ENCODE measurements at places on chromosomes 5 and 9.

GRCh38 chr5:9194509-9194908 is 351.4 kb downstream of the SEMA5A start:
- peak; percentile 40 for DNase-seq

DNA sequence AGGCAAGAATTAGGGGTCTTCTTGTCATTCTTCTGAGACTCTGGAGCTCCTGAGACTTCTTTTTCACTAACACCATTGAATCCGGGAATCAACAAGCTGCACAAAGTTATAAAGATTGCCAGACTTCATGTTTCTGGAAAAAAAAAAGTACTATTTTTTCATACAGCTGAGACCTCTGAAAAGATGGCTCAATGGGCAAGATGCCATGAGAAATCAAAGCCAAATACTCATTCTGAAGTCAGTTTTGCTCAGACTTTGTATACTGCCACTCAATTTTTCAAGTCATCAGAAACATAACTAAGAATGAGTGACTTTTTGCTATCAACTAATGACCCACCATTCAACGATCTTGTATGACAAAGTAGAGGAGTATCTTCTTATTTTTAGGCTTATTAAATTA is 512.0 kb downstream of the RAB3C start:
- no peak for DNase-seq

DNA sequence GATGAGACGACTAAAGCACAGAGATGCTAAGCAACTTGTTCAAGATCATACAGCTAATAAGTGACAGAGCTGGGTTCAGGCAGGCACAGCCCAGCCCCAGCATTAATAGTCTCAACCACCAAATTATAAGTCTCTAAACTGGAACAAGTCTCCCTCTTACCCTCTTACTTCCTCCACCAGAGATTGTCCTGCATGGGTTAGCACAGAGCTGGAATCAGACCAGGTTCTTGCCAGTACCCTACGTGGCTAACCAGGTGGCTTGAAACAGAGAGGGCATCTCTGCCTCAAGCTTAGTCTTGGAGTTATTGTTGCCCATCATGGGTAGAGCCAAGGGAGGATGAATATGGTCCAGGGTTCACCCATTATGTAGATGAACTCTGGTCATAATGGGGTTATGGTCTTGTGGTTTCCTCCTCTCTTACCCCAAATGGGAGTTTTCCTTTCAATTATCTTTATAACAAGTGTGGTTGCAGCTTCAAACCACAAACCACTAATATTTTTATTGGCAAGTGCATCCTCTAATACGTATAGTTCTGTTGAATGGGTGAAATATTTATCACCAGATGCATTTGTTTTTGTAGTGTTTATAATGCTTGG is 8.3 kb upstream of the XPA start:
- peak; percentile 31 for DNase-seq

GRCh38 chr9:88590558-88591146 is 55.7 kb downstream of the NXNL2 start:
- no peak for DNase-seq

GRCh38 chr5:136621743-136622142 is 256.4 kb upstream of the TRPC7 start:
- no peak for DNase-seq

GRCh38 chr5:179111267-179112207 is 51.4 kb downstream of the ZNF354C start:
- DNase-seq = no peak

DNA sequence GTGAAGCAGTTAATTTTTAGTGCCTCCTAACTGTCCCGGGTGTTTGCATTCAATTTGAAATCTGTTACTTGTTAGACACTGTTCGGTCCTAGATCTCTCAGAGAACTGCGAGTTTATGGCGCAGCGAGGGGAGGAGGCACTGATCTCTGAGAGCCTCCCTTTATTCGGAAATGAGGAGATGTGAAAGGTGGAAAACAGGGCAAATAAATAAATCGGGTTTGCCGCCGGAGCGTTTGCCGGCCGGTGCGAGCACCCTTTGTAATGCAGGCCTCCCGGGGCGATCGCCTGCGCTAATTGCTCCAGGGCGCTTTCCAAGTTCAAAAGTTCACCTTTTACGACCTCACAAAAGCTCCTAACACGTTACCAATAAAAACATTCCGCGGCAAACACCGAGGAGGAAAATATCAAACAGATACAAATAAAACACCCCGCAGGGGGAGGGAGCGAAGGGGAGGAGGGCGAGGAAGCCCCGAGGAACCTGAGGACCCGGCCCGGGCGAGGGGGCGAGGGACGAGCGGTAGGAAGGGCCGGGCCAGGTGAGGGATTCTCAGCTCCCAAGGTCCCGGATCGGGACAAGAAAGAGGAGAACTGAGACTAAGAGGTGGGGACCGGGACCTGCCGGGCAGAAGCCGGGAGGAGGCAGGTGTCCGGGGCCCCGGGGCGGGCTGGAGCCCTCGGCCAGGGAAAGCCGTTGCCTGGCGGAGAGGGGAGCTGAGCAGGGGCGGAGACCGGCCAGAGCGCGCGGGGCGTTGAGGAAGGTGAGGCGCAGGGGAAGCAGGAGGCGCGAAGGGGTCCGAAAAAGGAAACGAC is 1.4 kb downstream of the NR6A1 start:
- DNase-seq = no peak

- DNase-seq = no peak
These were observed 161.8 kb upstream of the IRX2 start for GRCh38 chr5:2913281-2913680.

- no peak for DNase-seq
These were observed 4.1 kb downstream of the SLC23A1 start for GRCh38 chr5:139378941-139379361.

- DNase-seq = peak; percentile 50
These were observed 299.2 kb downstream of the SPOCK1 start for GRCh38 chr5:137199966-137200365.

DNA sequence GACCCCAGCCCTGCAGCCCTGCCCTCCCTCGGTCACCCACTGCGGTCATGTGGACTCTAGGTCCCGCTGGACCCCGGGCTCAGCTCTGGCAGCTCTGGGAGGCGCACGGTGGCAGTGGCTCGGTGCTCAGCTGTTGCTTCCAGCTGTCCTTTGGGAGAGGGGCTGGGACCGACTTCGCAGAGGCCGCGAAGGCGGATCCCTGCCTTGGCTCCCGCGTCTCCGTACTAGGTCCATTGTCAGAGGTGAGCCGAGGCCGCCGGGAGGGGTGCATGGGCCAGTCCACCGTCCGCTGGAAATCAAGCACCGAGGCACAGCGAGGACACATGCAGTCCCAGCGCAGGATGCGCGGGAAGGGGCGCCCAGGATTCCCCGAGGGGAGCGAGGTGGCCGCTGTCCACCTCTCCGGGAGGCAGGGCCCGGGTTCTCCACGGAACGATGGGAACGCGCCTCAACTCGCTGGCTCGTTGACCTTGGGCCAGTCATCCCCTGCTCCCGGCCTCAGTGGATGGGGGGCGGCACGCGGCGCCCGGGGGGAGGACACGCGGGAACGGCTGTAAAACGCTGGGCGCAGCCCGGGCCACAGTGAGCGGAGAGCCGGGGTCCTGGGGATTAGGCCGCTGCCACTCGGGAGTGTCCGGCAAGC is 732 bp downstream of the GBGT1 start:
- DNase-seq = no peak

DNA sequence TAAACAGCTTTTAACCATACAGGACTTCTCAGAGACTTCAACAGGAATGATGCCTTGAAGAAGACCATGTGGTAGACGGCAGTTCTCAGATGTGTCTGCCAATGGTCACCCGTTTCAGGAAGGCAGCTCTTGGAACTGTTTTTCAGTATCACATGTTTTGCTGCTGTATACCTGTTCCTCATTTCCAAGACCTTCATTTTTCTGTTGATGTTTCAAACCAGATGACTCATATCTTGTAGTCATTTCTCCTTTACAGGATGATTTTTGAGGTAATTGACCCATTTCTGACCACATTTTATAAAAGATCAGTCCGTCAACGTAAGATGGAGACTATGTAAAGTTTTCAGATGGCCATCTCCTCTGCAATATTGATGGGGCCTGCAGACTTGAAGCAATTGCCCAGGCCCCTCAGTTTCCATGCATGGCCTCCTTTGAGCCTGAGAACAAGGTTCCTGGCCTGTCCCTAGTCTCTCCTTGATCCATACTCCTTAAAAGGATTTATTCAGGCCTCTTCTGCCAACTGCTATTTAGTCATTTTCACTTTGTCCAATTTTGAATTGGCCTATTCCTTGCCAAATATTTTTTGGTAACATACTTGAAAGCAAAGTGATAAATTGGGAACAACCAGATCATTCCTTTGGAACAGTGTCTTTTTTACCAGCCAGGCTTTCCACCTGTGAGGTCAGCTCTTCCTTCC is 128.6 kb downstream of the PDZD2 start:
- DNase-seq = no peak

GRCh38 chr5:5782402-5782801 is 359.9 kb downstream of the ICE1 start:
- DNase-seq = no peak

DNA sequence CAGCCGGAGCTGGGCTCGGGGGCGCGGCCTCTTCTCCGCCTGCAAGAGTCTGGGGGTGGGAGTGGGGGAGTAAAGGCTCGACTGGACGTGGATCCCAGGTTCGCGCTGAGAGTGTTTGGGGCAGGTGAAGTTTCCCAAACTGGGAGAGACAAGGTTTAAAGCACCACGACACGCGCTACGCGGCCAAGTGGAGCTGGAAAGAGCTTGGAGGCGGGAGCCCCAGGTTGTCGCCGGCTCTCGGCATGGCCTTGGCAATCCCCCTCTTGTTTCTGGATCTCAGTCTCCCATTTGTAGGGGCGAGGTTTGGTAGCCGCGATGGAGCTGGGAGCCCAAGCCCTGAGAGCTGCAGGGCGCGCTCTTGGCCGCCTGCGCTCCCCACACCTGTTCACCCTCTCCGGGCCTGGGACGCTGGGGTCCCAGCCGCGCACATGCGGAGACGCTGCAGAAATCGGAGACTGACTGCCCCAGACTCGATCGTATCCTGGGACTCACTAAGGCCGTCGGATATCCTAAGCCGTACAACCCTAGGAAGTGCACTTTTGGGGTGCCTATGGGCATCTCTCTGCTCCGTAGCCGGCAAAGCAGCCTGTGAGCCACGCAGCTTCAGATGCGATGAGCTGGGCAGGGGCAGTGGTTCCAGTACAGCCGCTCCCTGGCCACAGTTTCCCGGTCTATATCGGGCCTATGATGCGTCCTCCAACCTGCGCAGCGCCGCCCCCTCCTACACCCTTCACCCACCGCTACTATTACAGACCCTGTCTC is 937 bp downstream of the TMOD1 start:
- DNase-seq = no peak

- no peak for DNase-seq
These were observed 44.4 kb upstream of the DAB2 start for GRCh38 chr5:39469176-39469575.

- peak; percentile 40 for DNase-seq
These were observed 284.3 kb downstream of the CCDC171 start for GRCh38 chr9:15837079-15837679.

DNA sequence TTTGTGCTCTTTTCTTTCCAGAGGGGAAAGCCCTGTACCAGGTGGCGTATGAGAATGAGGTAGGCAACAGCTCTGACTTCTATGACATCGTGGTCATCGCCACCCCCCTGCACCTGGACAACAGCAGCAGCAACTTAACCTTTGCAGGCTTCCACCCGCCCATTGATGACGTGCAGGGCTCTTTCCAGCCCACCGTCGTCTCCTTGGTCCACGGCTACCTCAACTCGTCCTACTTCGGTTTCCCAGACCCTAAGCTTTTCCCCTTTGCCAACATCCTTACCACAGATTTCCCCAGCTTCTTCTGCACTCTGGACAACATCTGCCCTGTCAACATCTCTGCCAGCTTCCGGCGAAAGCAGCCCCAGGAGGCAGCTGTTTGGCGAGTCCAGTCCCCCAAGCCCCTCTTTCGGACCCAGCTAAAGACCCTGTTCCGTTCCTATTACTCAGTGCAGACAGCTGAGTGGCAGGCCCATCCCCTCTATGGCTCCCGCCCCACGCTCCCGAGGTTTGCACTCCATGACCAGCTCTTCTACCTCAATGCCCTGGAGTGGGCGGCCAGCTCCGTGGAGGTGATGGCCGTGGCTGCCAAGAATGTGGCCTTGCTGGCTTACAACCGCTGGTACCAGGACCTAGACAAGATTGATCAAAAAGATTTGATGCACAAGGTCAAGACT is 10.3 kb downstream of the PCYOX1L start:
- no peak for DNase-seq

DNA sequence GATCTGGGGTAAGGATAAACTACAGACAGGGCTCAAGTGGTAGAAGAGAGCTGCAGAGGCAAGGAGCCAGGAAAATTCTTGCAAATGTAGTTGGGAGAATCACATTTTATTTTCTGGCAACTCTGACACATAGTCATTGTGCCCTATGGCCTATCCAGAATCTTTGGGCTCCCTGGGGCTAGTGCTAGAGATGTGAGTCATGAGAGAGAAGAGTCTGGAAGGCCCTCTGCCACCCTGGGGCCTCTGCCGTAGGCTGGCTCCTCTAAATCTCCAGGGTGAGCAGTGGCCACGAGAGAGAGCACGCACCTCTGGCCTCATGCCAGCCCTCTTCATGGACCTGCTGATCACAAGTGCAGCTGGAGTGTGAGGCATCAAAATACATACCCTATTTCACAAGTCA is 74.3 kb upstream of the SSBP2 start:
- peak; percentile 96 for DNase-seq
